ENCODE measurements at places on chromosomes 16 and 17. TPM values are rescaled to one million over a fixed set of nuclear protein-coding genes. Genes with fewer than 3 reads are reported as not detected.
A peak's percentile ranks its signal among the peaks of the same experiment; 100 is the strongest.

NXPH3 gene
- 21.3 TPM for total RNA-seq

MYOCD gene
- 122 TPM for total RNA-seq

IRF8 gene
- total RNA-seq = 7.8 TPM

SMCR8 gene
- total RNA-seq = 10.5 TPM

OMG gene
- total RNA-seq = not detected

DNA sequence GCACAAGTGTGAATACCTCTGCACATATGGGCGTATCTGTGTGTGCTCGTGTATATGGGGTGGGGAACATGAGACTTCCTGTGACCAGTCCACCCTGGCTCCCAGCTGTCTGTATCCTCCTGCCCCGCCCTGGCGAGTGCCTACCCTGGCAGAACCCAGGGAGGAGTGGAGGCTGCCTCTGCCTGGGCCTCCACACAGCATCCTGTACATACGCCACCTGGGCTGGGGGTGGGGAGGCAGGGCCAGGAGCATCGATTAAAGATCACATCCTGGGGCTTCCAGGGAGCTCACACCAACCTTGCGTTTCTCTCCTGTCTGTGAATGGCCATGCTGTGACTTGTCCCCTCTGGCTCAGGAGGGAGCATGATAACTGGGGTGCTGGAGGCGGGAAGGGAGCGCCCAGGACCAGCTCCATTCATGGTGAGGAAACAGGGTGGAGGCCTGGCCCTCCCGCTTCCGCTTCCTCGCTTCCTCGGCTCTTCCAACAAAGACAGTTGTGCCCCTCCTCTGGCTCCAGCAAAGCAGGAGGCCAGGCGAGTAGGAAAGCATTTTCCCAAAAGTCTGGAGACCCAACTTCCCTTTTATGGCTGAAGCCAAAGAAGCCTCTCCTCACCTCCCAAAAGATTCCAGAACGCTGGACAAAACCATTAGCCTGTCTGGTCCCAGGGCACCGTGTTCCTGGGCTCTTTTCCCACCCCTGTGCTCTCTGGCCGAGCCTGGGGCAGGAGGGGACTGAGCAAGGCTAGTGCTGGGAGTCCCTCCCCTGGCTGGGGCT lies 22.9 kb downstream of the ADAM11 start:
- no peak overlapping the region for H3K4me3 ChIP-seq
- DNase-seq = no peak
- H3K4me1 ChIP-seq = peaks cover 73% of the 10 kb centered on the region
- peak overlapping the region; percentile 84 for H3K27ac ChIP-seq

DNA sequence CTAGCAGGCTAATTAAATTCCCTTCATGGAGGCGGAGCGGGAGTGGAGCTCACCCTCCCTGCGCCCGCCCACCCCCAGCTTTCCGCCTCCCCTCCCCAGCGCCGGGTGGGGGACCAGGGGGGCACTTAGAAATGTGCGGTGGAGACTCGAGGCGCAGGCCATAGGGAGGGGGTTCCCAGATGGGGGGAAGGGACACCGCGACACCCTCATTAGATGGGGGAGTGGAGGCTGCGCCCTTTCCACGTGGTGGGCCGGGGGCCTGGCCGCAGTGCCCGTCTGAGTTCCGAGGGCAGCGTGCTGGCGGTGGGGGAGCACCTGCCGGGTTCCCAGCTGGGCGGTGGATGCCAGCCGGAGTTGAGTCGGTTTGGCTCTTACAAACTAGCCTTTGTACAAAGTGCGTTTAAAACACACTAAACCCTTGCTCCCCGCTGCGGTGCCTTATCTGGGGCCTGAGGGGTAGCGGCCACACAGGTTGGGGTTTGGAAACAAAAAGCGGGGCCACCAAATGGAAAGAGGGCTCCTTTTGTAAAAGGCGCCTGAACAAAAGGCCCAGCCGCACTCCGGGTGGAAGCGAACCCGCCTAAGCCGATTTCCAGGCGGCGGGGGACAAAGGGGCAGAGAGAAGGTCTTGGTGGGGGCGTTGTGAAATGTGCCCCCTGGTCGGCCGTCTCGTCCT lies 1.4 kb downstream of the GSE1 start:
- peaks cover 82% of the 10 kb centered on the region for H3K4me1 ChIP-seq
- peak overlapping the region; percentile 97 for H3K27ac ChIP-seq
- peak overlapping the region; percentile 71 for H3K4me3 ChIP-seq

DNA sequence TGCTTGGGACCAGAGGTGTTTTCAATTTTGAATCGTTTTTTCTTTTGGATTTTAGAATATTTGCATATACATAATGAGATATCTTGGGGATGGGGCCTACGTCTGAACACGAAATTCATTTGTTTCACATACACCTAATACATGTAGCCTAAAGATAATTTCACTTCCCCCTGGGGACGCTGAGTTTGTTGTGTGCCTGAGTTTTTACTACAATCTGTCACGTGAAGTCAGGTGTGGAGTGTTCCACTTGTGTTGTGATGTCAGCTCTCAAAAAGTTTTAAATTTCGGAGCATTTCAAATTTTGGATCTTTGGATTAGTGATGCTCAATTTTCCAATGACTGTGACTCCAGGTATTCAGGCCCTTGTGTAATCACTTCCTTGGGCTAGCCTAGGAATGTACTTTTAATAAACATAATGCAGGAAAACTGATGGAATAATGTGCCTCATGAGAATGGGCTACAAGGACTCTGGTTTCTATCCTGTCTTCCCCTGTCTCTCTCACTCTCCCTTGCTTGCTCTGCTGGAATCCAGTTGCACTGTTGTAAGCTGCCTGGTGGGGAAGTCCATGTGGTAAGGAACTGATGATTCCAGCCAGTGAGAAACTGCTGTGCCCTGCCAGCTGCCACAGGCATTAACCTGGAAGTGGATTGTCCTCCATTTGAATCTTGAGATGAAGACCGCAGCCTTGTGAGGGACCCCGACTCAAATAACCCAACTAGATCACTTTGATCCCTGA lies 403.8 kb downstream of the SHISA9 start:
- DNase-seq = no peak
- no peaks in the 10 kb centered on the region for H3K27me3 ChIP-seq
- H3K4me1 ChIP-seq = no peaks in the 10 kb centered on the region
- no peaks in the 10 kb centered on the region for H3K36me3 ChIP-seq

DNA sequence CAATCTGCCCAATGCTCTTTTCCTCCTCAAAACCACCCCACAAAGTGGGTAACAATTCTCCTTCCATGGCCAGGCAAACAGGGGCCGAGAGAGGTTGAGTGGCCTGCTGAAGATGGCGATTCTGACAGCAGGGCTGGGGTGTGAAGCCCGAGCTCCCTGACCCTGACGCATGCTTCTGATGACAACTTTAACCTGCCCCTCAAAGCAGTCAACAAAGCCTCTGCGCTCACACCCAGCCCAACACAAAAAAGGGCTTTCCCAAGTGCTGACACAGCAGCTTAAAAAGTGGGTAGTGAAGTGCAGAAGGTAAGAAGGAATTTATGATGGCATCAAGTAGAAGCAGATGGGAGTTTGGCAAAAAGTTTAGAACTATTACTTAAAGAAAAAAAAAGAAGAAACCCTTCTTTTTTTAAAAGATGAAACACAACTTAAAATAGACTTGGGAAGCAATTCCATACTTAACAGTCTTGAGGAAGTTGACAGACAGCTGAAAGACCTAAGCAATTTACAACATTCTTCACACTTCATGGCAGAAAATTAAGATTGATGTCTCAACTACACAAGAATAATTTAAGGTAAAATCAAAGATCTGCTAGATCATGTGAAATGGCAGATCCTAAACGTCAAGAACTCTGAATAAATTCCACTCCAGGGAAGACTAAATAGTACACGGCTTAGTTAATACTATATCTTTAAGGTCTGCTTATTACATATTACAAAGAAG lies 133.9 kb downstream of the PARN start:
- no peaks in the 10 kb centered on the region for H3K36me3 ChIP-seq
- peaks cover 15% of the 10 kb centered on the region for H3K4me1 ChIP-seq
- H3K27me3 ChIP-seq = no peaks in the 10 kb centered on the region
- no peak overlapping the region for H3K27ac ChIP-seq

- no peak for DNase-seq
- H3K27ac ChIP-seq = peak overlapping the region; percentile 93
- H3K4me3 ChIP-seq = peak overlapping the region; percentile 87
- H3K36me3 ChIP-seq = no peaks in the 10 kb centered on the region
Measured at GRCh38 chr17:81386646-81387099, 8.6 kb upstream of the BAHCC1 start.

DNA sequence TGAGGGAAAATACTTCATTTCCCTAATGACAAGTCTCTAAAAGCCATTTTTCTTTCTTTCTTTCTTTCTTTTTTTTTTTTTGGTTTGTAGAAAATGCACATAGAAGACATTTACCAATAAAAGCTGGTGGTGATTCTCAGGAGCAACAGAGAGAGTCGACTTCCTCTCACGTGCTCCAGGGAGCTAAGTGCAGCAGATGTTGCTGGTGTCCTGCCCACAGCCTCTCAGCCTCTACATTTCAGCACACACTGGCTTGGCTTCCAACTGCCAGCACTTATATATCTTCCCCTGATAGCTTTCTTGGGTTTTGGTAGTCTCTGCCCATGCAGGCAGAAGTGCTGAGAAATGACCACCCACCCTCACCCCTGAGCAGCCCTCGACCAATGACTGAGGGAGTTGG lies 58.4 kb upstream of the MARCHF10 start:
- H3K36me3 ChIP-seq = no peaks in the 10 kb centered on the region
- no peaks in the 10 kb centered on the region for H3K4me1 ChIP-seq
- no peak for DNase-seq
- no peak overlapping the region for H3K4me3 ChIP-seq
- H3K27ac ChIP-seq = no peak overlapping the region

DNA sequence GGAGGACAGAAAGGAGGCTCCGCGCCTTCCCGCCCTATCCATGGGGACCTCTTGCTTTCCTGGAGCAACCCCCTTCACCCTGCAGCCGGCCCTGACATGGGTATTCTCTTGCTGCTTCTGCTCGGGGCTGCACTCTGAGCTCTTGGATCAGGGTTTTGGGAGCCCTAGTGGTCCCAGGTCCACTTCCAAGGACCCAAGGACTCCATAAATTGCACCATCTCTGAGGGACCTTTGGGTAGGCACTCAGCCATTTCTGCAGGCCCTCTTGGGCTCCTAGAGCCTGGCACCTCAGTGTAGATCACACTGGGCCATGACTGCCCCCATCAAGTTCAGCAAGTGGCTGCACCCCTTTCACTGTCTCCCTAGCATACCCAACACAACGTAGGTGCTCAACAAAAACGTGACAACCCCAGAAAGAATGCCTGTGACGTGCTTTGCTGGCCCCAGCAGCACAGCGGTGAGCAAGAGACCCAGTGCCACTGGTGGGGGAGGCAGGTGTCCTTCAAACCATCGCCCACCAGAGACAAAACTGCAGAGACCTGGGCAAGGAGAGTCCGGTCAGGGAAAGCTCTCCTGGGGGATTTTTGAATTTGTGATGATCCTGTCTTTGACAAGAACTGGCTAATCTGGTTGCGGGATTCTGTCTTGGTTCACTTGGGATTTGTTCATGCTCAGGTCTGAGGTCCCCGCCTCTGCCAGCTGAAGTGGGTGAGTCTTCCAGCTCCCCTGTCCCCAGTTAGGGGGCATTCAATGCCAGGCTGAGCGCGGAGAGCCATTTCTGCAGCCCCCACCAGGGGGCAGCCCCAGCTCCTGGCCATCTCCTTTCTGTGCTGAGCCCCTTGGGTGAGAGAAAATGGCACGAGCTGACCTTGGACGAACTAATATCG lies 2.5 kb upstream of the RAB11FIP4 start:
- no peak for DNase-seq
- H3K4me1 ChIP-seq = peaks cover 16% of the 10 kb centered on the region
- H3K4me3 ChIP-seq = no peak overlapping the region
- no peak overlapping the region for H3K27ac ChIP-seq
- H3K27me3 ChIP-seq = peaks cover 17% of the 10 kb centered on the region

DNA sequence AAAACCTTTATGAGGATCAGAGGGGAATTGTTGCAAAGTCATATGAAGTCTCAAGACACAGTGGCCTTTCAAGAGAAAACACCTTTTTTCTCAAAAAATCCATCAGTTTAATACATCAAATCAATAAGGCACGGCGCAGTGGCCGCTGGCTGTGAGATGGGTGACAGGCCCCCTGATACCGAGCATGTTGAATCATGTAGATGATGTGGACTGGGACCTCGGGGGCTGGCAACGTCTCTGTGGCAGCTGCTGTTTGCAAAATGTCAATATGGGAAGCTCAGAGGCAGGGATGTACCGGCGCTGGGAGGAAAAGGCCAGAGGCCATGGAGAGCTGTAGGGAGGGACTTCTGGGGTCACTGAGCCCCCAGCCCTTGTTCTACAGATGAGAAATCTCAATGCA lies 169.1 kb downstream of the GSG1L start:
- DNase-seq = no peak
- no peaks in the 10 kb centered on the region for H3K4me1 ChIP-seq
- H3K27ac ChIP-seq = no peak overlapping the region
- no peak overlapping the region for H3K4me3 ChIP-seq
- no peaks in the 10 kb centered on the region for H3K27me3 ChIP-seq
- H3K36me3 ChIP-seq = no peaks in the 10 kb centered on the region

DNA sequence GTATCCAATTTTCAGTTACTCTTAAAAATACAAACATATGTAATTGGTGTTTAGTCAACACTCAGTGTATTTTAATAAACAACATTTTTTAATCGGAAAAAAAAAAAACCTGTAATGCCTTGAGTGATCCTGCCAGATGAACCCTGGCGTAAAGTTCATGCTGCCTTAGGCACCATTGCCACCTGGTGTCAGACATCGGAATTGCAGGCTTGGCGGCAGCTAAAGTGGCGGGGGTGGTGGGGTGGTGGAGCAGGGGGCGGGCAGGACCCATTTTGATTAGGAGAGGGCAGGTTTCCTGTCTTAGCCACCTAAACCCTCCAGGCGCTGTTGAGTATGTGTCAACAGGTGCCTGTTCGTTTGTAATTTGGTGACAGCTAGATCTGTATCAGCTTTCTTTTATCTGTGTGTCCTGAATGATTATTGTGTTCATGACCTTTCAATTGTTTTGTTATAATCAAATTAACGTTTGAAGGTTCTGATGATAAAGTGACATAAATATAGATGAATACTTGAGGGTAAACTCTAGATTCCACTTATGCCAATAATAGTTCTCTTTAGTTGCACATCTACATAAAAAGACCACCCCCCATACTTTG lies 588.7 kb downstream of the CDH13 start:
- no peaks in the 10 kb centered on the region for H3K27me3 ChIP-seq
- no peaks in the 10 kb centered on the region for H3K4me1 ChIP-seq
- no peaks in the 10 kb centered on the region for H3K36me3 ChIP-seq
- H3K4me3 ChIP-seq = no peak overlapping the region
- DNase-seq = no peak

DNA sequence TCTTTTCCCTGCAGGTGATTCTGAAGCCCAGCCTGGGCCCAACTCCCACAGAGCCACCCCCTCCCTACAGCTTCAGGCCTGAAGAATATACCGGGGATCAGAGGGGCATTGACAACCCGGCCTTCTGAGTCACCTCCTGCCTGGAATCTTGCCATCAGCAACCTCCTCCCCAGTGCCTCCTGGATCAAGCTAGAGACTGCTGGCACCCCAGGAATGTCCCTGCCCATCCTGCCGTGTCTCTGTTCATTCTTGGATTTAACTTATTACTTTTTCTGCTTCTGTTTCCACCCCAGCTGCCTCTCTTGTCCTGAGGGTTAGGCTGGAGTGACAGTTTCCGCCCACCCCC lies 4.9 kb downstream of the TMEM92 start:
- no peak overlapping the region for H3K27ac ChIP-seq
- no peak overlapping the region for H3K4me3 ChIP-seq
- peaks cover 2% of the 10 kb centered on the region for H3K4me1 ChIP-seq
- no peaks in the 10 kb centered on the region for H3K27me3 ChIP-seq
- DNase-seq = no peak
- H3K36me3 ChIP-seq = no peaks in the 10 kb centered on the region
